ENCODE measurements at places on chromosomes 5 and 9. TPM values are rescaled to one million over a fixed set of nuclear protein-coding genes. Genes with fewer than 3 reads are reported as not detected.

BARHL1 gene
- not detected for total RNA-seq

DNA sequence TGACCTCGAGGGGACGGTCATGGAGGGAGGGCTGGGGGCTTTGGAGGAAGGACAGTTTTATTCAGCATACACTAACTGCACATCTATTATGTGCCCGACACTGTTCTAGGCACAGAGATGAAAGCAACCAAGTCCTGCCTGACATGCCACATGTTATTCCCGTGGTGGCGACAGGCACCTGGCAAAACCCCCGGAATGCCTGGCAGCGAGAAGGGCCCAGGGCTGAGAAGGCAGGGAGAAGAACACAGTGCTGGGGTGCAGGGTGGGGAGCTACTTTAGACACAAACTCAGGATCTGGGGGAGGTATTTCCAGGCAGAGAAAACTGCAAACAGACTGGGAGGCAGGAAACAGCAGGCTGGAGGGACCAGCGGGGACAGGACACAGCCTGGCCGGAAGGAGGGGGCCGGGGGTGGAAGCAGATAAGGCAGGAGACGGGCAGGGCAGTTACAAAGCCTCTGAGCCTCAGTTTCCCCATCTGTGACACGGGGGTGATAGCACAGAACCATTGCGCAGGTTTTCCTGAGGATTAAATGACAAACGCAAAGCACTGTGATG, 77.7 kb downstream of the STK10 start:
- no peak for DNase-seq

GRCh38 chr5:169873642-169874041, 106.7 kb downstream of the INSYN2B start:
- no peak for DNase-seq

DNA sequence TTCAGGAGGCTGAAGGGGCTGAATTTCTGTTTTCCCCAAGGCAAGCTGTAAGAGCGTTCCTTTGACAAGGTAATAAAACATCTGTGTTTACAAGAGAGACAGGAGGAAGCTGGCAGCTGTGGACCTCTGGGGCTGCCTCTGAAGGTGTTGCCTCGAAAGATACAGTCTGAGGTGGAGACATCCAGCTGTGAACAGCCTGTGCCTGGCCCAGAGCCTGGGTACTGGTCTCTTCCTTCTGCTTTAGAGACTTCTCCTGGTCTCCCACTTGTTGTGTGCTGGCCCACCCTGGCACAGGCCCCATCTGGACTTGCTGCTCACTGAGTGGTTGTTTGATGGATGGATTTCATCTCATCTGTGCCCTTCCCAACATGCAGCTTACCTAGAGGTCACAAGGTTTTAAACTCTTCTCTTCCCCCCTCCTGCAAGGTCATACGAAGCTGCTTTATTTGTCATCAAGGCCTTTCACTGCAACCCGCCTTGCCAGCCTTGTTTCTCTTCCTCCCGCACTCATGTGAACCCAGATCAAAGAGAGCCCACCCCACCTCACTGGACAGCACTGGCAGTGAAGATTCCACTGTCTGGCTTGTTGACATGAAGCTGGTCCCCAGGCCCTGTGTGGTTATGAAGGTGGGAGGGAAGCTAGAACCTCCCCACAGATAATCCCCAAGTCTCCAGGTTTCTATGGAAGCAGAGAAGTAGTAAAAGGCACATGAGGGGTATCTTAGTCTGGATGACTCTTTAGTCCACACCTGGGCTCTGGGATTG, 35.0 kb upstream of the ALDH1B1 start:
- peak; percentile 70 for DNase-seq

- no peak for DNase-seq
Measured at GRCh38 chr5:173187054-173187743, 42.9 kb downstream of the BNIP1 start.

- DNase-seq = no peak
Measured at GRCh38 chr5:181100121-181100875, 30.7 kb downstream of the OR2V1 start.

DNA sequence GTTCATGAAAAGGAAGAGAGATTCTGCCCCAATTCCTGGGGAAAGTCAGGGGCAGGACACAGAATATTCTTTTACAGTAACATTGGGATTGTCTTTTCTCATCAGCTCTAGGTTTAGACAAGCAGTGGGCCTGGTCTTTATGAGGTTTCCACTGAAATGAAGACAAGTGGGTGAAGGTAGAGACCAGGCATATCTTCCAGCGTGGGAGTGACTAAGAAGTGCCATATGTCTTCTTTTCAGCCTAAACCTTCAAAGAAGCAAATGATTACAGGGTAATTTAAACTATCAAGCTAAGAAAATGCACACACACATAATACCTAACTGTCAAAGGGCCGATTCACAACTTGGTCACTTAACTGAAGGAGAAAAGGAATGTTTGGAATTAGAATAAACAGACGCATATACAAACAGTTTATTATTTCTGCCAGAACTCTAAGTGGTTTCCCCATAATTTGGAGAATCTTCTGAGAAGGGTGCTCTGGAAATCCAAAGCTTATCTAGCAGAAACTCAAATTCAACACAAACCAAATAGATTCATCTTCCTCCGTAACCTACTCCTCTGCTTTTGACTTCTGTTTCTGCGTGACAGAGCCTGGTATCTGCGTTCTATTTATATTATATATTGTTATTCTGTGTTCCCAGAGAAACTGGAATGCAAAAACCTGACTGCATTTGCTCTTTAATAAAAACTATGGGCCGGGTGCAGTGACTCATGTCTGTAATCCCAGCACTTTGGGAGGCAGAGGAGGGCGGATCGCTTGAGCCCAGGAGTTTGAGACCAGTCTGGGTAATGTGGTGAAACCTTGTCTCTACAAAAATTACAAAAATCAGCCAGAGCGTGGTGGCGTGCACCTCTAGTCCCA, 22.0 kb upstream of the TEK start:
- no peak for DNase-seq

PRDM9 gene
- total RNA-seq = not detected

DNA sequence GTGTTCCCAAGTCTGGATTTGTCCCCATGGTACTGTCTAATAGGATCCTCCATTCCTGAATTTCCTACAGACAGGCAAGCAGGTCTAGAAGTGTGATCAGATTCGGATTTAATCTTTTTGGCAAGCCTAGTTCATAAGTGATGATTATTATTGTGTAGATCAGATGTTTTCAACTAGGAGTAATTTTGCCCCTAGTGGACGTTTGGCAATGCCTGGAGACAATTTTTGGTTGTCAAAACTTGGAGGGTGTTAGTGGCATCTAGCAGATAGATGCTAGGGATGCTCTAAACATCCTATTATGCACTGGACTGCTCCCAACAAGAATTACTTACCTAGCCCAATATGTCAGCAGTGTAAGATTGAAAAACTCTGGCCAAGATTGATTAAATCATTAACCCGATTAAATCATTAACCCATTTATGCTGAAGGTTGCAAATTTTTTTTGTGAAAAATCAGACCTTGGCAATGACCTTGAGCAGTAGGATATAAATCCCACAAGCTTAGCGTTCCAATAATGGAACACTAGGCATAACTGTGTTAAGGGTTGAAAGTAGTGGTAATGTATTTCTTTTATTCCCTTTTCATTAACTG, 28.2 kb downstream of the TCERG1 start:
- no peak for DNase-seq

Measured in cardiac septum (tissue), 1 donor.